ENCODE measurements at places on chromosomes 4 and X.

GRCh38 chr4:137470806-137471205 is 61.5 kb downstream of the PCDH18 start:
- no peak for DNase-seq

DNA sequence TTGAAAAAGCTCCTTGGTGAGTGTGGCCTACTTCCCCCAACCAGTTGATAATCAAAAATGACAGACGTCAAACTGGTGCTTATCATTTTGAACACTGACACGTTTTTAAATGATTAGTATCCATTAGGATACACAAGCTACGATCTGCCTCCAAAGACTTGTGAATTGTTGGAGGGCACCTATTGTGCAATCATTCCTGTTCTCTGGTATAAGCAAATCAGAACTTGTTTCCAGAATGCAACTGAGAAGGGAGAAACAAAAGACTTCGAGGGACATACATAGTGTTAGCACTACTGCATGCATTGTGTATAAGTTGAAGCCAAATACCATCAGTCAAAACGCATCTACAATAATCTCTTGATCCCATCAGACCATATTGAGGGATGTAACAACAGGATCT is 11.6 kb downstream of the NPY2R start:
- DNase-seq, result no peak

DNA sequence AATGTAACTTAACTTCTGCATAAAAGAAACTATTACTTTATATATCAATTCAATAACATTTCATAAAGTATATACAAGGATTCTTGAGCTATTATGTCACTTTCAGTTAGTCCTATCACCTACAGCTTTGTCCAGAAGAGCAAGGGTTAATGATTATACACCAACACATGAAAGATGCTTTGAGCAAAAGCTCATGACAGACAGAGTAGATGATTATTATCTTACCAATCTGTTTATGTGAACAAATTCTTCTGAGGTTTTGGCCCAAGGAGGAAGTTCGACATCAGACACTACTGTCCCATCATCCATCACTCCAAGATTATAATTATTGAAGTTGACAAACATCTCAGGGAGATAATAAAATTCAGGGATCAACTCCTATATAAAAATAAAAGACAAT is 166.7 kb upstream of the MAB21L2 start:
- DNase-seq, result peak; percentile 14

DNA sequence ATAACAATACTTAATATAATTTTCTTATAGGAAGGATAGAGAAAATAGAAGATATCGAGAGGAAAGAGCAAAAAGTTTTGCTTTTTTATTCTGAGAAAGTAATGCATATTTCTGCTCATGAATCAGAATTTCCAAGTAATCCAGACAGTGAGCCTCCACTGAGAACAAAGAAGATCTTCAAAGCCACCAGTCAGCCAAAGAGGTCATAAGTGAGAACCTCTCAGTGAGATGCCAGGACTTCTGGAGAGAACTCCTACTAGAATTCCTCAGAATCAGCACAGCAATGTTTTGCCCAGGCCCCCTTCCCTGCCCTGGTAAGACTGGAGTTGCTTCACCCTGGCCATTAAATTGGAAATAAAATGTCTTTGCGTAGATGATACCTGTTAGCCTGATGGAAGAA is 254.4 kb upstream of the FAT4 start:
- no peak for DNase-seq

DNA sequence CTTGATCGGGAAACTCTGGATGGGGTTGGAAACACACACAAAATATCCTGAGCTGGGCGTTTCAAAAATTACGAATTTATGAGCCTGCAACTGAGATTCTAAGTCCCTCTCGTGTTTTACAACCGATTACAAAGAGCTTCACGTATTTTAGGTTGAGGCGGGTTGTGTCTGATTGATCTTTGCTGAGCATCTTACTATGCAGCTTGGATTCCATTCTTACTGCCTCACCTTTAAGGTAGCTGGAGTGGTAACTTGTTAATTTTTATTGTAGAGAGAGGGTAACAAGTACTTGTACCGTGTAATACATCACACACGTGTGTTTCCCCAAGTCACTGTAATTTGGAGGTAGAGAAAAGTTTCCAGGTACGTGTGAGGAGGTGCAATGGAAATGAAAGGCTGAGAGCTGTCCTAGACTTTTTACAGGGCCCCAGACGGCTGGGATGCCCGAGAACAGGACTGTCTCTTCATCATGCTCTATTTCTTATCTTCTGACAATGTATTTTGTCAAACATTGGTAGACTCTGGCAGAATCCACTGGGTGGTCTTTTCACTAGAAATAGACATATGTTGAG is 97.8 kb upstream of the TENM3 start:
- DNase-seq, result no peak

- DNase-seq, result peak; percentile 10
These were observed 103.3 kb upstream of the TSPAN7 start for GRCh38 chrX:38458071-38458470.

GRCh38 chrX:151633157-151633556 is 62.1 kb upstream of the PRRG3 start:
- DNase-seq, result peak; percentile 63

- DNase-seq, result no peak
These were observed 5.5 kb downstream of the SOWAHD start for GRCh38 chrX:119763836-119764387.

DNA sequence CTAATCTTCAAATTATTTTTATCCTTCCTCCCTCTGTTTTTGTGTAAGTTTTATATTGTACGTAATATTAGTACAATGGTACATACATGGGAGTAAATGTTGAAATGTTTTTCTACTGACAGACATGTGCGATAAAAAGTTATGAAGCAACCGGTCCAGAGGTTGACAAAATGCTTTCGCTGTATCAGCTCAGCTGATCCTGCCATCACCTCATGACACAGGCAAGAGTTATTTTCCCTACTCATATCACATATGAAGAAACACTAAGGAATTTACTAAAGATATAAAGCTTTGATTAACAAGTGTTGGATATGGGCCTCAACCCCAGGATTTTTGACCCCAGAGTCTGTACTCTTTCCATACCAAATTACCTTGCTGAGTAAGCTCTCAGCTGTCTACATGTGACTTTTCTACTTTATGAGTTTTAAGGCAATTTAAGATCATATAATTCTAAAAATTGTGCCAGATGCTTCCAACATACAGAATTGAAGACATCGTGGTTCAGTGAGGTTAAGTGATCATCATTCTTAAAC is 50.0 kb downstream of the CLCN5 start:
- DNase-seq, result no peak

GRCh38 chrX:20742106-20742505 is 475.4 kb upstream of the RPS6KA3 start:
- DNase-seq, result no peak

- no peak for DNase-seq
These were observed 42.9 kb downstream of the FAT4 start for GRCh38 chr4:125357675-125358074.

- DNase-seq, result no peak
These were observed 165.3 kb upstream of the GPC4 start for GRCh38 chrX:133580625-133581024.

DNA sequence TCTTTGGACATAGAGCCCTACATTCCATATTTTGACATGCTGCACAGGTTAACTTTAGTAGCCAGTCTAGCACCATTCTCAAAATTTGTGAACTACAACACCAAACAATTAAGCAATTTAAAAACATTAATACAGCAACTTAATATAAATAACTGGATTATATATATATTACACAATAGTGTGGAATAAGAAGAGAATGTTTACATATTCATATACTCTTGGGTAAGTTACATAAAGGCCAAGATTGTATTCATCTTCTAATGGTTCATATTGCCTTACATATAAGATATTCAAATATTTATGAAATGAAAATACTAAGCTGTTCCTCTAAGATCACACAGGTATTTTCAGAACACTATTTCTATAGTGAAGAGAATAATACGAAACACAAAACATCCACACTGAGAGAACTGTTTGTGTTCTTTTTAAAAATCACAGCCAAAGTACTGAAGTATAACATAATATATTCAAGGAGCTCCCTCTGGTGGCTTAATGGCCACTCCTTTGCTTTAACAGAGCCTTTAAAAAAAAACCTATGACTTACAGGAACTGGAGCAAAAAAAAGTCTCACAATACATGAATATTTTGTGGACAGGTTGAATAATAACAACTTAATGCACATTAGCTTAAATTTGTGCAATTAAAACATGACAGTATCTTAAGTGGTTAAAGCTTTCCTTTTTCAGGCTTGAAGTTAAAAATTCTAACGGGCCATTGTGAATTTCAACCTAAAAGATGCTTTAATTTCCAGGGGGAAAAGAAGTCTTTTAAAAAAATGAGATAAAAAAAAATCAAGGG is 46.2 kb downstream of the NEK1 start:
- DNase-seq, result peak; percentile 87

DNA sequence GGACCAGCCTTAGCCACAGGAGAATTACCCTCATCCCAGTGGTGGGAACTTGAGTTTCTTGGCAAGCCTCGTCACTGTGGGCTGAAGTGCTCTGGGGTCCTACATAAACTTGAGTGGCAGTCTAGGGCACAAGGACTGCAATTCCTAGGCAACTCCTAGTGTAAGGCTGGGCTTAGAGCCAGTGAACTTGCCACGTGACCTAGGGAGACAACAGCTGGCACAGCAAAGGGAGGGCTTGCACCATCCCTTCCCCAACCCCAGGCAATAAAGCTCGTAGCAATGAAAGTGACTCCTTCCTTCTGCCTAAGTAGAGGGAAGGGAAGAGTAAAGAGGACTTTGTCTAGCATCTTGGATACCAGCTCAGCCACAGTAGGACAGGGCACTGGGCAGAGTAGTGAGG is 81.8 kb downstream of the TEX11 start:
- DNase-seq, result no peak

- no peak for DNase-seq
These were observed 19.5 kb upstream of the STARD8 start for GRCh38 chrX:68627986-68628385.

DNA sequence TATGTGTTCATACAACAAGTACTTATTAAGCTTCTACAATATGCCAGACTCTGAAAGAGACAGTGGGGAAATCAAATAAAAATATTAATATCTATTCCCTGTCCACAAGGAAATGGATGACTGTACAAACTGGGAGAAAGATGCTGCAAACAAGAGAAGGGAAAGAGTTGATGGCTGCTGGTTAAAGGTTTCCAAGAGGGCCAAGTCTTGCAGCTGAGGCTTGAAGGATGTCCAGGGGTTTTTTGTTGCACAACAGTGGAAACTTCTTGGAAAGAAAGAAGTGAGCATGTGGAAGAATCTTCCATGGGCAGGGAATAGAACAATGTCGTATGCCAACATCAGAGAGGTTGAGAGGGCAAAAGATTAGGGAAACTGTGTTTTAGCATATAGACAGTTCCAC is 95.8 kb downstream of the MID1 start:
- DNase-seq, result no peak

DNA sequence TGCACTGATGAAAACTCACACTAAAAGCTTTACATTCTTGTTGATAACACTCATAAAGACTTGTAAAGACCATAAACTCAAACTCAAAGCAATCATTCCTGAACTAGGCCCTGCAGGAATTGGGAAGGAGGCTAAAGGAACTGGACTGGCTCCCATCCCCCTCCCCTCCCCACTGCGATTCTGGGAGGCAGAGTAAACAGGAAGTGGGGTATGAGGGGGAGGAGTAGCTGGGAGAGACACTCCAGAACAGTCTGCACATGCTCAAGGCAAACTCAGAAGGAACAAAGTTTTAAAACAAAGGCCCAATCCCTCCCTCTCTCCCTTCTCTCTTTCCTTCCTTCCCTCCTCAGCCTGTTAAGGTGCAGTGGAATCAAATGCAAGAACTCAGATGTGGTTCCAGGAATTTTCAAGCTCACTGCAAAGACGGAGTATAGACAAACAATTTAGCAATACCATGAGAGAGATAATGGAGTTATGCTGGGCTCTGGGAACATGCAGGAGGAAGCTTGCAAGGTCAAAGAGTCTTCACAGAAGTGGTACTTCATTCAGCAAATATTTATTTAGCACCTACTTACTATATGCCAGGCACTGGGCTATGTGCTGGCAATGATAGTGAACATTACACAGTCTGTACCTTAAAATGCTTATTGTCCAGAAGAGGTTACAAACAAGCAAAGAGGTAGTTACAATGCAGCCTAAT is 15.9 kb downstream of the MID1IP1 start:
- peak; percentile 33 for DNase-seq

- DNase-seq, result no peak
These were observed 102.2 kb upstream of the AFAP1 start for GRCh38 chr4:8041868-8042267.

DNA sequence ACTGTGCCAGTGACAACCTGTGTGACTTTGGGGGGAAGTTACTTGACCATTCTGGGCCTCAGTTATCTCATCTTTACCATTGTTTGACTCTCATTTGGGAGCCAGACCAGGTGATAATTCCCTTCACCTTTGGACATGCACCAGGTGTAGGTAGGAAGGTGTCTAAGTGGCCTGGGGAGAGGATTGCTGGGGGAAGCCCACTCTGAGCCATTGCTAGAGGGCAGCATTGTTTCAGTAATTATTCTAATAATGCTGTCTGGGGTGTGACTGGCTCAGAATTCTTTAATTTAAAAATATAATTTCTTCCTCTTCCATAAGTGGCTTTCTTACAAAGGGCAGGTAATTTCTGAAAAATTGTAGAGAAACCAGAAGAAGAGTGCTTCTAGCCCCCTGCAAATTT is 104.3 kb downstream of the RTL9 start:
- DNase-seq, result peak; percentile 2

DNA sequence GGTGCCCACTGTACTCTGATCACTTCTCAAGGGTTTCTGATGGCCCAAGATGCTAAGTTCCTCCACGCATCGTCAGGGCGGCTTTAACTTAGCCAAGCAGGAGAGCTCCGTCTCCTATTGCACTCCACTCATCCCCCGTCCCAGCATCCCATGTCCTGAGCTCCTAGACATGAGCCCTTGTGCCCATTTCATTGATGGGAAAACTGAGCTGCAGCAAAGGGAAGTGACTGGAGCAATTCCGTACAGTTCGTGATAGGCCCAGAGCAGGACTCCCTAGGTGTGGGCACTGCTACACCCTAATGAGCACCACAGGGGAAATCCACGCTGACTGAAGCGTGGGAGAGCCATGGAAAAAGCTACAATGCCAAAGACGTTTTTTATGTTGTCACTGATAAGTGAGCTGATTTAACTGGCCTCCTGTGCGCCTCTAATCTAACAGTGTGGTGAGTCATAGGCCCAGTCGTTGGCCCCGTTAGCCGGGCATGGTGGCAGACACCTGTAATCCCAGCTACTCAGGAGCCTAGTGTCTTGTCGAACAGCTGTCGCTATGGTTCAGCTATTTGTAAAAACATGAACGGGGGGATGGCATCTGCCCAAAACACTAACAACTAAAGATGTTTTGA is 14.9 kb downstream of the NSDHL start:
- peak; percentile 21 for DNase-seq

GRCh38 chr4:88318751-88319350 is 34.5 kb upstream of the PPM1K start:
- DNase-seq, result no peak

- DNase-seq, result peak; percentile 8
These were observed 87.7 kb upstream of the WWC2 start for GRCh38 chr4:183011213-183011907.

GRCh38 chr4:38490753-38491446 is 173.1 kb upstream of the KLF3 start:
- no peak for DNase-seq
